GM23338 (cell line): ENCODE measurements at places on chromosomes 5 and 9.

GRCh38 chr5:74075501-74076484 is 449.8 kb downstream of the ARHGEF28 start:
- no peak for DNase-seq

DNA sequence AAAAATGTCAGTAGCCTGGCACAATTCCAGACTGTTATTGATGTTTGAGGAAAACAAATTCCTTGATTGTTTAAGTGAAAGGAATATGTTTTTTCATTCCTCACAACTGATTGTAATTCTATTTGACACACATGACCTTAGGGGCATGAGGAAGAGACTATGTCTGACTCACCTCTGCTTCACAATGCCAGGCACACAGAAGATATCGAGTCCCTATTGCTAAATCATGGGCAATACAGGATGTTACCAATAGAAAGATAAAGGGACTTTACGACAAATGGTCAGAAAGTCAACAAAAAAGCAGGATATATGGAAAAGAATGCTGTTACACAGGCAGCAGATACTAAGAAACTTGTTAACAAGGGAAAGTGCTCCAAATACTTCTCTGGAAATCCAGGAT is 1903.5 kb downstream of the EFNA5 start:
- DNase-seq: no peak

GRCh38 chr9:4820168-4820567 is 27.4 kb downstream of the RCL1 start:
- DNase-seq: no peak

DNA sequence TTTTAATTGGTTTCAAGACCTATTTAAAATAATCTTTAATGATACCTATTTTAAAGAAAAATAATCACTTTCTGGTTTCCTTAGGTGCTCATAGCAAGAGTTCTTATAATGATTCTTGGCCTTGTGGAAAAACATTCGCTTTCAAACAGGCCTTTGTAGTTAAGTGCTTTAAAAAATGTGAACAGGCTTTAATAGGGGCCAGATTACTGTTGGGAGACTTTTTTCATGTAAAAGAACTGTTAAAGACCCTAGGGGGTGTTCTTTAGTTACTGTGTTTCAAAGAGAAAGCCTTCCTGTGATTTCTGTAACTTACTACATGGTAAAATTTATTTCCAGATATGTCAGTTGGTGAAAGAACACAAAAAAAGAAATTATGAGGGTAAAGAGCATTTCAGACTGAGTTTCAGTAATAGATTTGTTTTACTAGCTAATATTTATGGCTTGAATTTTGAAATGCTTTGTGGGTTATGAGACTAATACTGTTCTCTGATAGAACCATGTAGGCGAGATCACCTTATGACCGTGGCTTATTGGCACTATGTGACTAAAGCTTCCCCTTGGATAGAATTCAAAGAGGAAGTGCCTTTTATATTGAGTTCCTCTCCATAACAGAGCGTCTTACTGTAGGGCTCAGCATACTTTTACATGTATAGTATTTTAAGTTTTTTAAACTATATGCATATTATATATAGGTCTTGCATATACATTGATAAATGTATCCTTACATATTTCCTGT is 70.7 kb downstream of the CSNK1G3 start:
- peak; percentile 48 for DNase-seq
